ENCODE measurements at places on chromosomes 13 and 19.

- DNase-seq: peak; percentile 4
Measured at GRCh38 chr13:48829536-48829935, 146.2 kb upstream of the FNDC3A start.

DNA sequence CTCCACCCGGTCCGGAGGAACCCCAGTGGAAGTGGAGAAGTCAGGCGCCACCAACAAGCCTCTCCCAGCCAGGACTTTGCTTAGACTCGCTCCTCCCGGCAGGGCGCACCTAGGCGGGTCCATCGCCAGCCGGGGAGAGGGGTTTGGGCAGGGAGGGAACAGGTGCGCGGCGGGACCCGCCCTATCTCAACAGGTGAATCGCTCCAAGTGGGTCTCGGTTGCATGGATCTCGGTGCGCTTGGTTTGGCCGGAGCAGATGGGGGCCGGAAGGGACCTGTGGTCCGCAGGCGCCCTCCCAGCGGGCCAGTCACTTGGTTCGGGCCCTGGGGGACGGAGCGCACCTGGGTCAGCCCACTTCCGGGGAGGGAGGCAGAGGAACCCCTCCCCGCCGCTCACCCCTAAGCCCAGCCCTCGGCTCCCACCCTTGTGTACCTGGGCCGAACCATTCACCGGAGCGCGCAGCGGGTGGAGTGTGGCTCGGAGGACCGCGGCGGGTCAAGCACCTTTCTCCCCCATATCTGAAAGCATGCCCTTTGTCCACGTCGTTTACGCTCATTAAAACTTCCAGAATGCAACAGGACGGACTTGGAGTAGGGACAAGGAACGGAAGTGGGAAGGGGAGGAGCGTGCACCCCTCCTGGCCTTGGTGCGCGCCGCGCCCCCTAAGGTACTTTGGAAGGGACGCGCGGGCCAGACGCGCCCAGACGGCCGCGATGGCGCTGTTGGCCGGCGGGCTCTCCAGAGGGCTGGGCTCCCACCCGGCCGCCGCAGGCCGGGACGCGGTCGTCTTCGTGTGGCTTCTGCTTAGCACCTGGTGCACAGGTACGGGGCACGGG lies at the start of gene LSR:
Gene LSR (plus strand): TSS at position 693 of the 836 bp plus-strand sequence. CDS start 21 bp downstream, at position 714.
- DNase-seq: peak; percentile 90

DNA sequence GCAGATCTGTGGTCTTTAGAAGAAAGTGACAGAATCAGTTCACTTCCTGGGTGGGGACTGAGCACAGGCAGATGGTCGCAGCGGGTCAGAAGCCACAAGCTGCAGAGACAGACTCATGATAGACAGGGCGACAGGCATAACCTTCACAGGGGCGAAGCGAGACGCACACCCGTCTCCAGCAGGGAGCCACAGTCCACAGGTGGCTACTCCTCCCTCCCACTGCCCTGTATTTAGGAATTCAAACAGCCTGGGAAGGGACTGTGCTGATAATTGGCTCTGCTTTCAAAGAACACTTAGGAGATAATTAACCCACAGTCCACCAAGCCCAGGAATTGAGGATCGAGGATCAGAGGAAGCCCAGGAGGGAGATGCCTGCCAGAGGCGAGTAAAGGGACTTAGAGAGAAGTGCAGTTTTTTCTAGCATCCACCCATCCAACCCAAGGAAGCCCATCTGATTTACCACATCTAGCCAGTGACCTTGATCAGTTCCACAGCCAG lies 23.2 kb downstream of the RFX2 start:
- DNase-seq: peak; percentile 47

DNA sequence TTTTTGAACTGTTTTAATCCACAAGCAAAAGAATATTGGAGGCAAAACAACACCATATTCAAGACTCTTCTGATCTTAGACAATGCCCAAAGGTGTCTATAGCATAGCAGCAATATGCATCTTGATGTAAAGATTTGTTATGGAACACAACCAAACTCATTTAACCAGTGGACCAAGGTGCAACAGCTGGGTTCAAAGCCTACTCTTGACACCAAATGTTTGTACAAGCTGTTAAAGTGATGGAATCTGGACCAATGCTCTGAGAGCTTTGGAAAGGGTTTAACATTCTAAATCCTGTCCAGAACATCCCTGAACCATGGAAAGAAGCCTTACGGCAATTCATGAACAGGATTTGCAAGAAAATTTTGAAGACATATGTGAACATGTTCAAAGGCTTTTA lies 520.0 kb downstream of the GPC6 start:
- DNase-seq: no peak

GRCh38 chr13:26822146-26822545 lies 61.6 kb upstream of the GPR12 start:
- no peak for DNase-seq

DNA sequence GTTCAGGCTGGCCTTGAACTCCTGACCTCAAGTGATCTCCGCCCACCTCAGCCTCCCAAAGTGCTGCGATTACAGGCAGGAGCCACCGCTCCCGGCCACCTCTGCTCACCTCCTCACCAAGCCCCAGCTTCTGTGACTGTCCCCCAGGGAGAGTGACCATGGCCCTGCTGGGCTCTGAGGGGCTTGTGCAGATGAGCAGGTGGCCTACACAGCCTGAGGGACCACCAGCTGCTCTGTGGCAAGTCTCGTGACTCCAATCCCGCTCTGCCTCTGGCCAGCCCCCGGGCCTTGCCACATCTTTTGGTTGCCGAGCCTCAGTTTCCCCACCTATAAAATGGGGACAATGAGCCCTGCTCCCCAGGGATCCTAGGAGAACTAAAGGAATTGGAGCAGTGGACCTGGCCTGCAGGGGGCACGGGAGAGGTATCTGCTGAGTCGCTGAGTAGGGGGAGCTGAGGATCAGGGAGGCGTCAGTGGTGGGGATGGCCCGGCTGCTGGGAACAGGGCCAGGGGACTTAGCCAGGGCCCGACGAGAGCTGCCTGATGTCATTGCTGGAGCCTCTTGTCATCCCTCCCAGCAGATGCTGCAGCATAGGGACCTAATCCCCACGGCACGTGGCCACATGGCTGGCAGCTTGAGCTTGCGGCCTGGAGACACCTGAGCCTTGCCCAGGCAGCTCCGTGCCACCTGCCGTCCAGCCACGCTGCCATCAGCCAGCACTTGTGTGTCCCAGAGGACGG lies 74.7 kb downstream of the GADD45B start:
- no peak for DNase-seq

DNA sequence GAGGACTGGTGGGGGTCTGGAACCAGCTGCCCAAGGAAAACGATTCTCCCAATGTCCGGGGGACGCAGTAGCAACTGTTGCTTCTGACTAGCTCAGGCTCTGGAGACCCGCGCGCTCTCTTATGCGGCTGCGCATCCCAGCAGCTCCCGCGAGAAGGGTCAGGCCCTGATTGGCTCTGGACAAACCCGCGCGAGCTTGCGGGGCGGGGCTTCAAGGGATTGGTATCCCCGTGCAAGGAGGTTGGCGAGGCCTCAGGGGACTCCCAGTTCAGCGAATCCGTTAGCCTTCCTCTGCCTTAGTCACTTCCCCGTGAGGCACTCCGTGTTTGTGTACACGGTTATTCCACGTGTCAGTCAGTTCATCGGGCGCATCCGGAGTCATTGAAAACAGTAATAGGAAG lies 20.2 kb downstream of the SIGLECL1 start:
- no peak for DNase-seq

DNA sequence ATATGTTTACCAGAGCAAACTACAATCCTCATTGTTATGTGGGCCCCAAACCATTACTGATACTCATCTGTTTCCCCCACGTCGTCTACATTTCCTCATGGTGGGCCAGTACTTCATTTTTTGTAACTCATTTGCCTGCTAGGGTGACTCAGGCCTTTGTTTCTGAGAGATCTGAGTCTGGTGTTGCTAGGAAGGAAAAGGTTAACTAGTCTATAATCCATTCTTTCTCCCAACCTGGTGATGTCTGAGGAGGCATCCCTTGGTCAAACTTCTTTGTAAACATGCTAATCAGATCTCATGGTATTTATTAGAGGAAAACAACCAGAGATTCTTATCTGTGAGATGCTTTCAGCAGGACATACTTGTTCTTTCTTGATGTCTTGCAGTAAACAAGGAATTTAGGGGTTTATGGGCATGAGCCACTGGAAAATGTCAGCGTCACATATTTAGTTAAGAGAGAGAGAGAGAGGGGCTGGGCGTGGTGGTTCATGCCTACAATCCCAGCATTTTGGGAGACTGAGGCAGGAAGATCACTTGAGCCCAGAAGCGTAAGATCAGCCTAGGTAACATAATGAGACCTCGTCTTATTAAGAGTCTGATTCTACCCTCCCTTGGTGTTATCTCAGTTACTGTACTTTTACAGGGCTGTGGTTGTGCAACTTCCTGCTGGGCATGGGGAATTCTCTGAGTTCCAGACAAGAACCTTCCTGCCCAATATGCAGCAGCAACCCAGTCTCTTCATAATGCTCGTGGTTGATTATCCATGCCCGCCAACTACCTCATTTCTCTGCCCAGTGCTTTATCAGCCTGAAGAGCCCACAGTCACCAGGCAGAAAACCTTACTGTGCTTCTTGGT lies 9.7 kb upstream of the DPRX start:
- no peak for DNase-seq

- DNase-seq: peak; percentile 89
Measured at GRCh38 chr13:110471833-110472162, 89.7 kb downstream of the RAB20 start.

DNA sequence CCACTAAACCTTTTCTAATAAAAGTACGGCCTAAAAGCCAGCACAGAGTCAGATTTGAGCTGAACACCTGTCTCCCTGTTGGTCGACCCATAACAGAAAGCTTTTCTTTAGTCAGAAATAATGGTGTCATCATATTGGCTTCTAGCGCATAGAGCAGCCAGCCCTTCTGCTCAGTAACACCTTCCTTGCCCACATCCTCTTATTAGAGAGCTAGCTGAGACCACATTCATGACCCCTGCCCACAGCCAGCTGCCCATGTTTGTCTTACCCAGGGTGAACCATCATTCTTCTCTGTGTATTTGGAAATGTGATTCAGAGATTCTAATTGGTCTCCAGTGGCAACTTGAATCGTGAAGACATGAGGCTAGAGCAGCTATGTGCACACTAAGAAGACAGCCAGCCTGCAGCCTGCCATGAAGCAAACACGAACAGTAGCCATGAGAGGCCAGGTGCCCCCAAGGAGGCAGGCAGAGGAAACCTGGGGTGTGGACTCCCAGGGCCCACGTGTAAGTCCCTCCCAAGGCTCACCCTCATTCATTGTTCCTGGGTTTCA lies 82.3 kb upstream of the PDCD5 start:
- no peak for DNase-seq

- DNase-seq: no peak
Measured at GRCh38 chr13:76775088-76775740, 111.0 kb downstream of the KCTD12 start.

- DNase-seq: peak; percentile 36
Measured at GRCh38 chr13:36431204-36432105, 840 bp upstream of the CCNA1 start.

GRCh38 chr13:83825676-83826075 lies 56.6 kb downstream of the SLITRK1 start:
- DNase-seq: no peak

GRCh38 chr19:41447732-41448332 lies 4.9 kb downstream of the ERICH4 start:
- no peak for DNase-seq

DNA sequence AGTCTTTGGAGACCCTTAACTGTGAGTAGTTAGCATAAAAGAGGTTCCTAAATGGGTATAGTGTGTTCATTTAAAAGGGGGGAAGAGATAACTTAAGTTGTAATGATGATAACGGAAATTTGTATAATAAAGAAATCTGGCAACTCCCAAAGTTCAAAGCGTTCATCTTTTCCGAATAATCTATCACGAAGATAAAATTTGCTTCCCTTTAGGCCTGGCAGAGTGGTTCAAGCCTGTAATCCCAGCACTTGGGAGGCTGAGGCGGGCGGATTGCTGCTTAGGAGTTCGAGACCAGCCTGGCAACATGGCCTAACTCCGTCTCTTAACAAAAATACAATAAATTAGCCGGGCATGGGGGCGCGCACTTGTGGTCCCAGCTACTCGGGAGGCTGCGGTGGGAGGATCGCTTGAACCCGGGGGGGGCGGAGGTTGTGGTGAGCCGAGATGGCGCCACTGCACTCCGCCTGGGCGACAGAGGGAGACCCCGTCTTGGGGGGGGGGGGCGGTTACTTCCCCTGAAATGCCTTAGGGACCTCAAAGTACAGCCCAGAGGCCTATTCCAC lies 934 bp downstream of the N4BP2L2 start:
- DNase-seq: peak; percentile 10

DNA sequence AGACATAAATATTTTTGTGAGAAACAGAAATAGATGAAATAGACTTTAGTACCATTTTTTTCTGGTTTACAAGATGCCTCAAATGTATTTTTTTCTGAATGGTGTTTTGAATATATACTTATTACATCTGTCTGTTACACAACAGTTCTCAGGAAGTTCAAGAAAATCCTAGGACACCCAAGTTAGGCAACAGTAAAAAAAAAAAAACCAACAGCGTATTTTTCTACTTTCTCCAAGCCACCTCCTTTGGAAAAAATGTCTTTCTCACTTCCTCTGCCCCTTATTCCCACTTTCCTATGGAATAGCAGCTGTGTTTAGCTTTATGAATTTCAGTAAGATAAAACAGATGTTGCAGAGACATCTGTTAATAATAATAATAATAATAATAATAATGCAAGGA lies 489.6 kb upstream of the KLF12 start:
- DNase-seq: no peak

DNA sequence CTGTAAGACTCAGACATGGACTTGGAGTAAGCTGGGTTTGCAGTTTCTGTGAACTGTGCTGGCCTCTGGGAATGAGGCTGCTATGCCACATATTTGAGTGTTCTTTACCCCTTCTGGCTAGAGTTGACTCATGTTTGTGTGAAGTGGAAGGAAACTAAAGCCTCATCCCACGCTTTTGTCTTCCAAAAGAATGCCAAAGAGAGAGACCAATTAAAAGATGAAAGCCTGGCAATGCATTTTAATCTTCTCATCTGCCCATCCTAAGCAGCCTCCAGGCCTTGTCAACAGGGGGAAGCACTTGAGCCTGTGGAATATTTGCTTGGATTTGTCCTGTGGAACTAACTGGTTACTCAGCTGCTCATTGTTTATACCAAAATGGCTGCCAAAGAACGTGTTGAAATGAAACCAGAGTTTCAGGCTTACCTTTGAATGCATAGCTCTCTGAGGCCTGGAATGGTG lies 49.1 kb downstream of the LMO7 start:
- DNase-seq: no peak

GRCh38 chr19:46591254-46591653 lies 9.9 kb upstream of the CALM3 start:
- no peak for DNase-seq

DNA sequence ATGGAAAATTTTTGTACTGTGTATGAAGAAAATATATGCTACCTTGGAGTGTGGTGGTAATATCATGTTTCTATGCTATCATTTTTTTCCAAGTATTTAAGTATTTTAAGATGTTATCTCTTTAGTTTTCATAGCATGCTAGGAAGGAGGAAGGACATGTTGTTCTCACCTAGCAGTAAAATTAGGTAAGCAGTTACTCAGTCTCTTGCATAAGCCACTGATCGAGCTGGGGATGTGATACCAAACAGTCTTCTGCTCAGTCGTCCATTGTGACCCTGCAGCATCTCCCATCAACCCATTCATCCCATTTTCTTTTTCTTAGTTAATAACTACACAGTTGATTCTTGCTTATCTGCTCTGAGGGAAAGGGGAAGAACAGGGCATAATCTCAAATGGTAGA lies 130.6 kb downstream of the KLF5 start:
- DNase-seq: no peak

GRCh38 chr19:36838784-36839324 lies 667 bp upstream of the ZNF790 start:
- no peak for DNase-seq

Data from B cell (primary cell).